WTC11 (cell line): ENCODE measurements at places on chromosomes 7 and 10. TPM values are rescaled to one million over a fixed set of nuclear protein-coding genes. Genes with fewer than 3 reads are reported as not detected.
A peak's percentile ranks its signal among the peaks of the same experiment; 100 is the strongest.

GRCh38 chr10:11684717-11685645 is 57.2 kb upstream of the ECHDC3 start:
- H3K4me3 ChIP-seq, result no peak overlapping the region
- no peak overlapping the region; the same call in 1 of the 2 replicates for H3K27ac ChIP-seq
- no peaks in the 10 kb centered on the region for H3K36me3 ChIP-seq
- H3K27me3 ChIP-seq, result no peaks in the 10 kb centered on the region

DNA sequence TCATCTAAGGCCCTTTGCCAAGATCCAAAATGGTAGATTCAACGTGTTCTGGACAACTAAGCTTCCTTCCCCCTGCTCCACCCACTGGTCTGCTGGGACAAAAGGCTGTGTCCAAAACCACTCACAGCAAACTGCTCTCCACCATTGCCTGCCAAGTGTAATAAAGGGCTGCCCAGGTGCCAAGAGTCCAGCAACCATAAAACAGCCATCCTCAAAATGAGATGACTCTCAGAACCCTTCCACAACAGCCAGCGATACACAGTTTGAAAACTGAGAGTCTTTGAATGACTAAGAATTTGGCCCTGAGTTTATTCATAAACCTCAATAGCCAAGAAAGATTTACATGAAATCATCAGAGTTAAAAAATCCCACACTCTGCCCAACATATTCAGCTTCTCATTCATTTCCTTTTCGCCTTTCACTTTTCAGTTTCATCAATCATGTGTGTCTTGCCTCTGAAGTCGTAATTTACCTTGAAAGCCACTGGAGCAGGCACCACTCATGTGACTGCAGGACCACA is 658.1 kb upstream of the MGMT start:
- H3K4me1 ChIP-seq, result peaks cover 14% of the 10 kb centered on the region
- H3K36me3 ChIP-seq, result no peaks in the 10 kb centered on the region
- H3K4me3 ChIP-seq, result no peak overlapping the region
- H3K27me3 ChIP-seq, result peaks cover 3% of the 10 kb centered on the region
- no peak for DNase-seq

GRCh38 chr7:69868921-69869320 is 270.6 kb downstream of the AUTS2 start:
- H3K27ac ChIP-seq, result no peak overlapping the region
- no peaks in the 10 kb centered on the region for H3K36me3 ChIP-seq
- H3K27me3 ChIP-seq, result no peaks in the 10 kb centered on the region; the same call in 1 of the 2 replicates
- H3K4me3 ChIP-seq, result no peak overlapping the region

GRCh38 chr10:131657985-131658330 is 242.8 kb upstream of the PPP2R2D start:
- H3K36me3 ChIP-seq, result peaks cover 11% of the 10 kb centered on the region; the same call in 1 of the 2 replicates
- H3K27me3 ChIP-seq, result peaks cover 7% of the 10 kb centered on the region
- H3K4me1 ChIP-seq, result peaks cover 28% of the 10 kb centered on the region
- no peak overlapping the region for H3K27ac ChIP-seq
- DNase-seq, result peak; percentile 0
- no peak overlapping the region for H3K4me3 ChIP-seq

GRCh38 chr10:116043861-116044260 is 229.1 kb downstream of the GFRA1 start:
- H3K4me1 ChIP-seq, result peaks cover 4% of the 10 kb centered on the region; the same call in 1 of the 2 replicates
- H3K36me3 ChIP-seq, result no peaks in the 10 kb centered on the region
- H3K4me3 ChIP-seq, result no peak overlapping the region

GRCh38 chr10:49579621-49580020 is 30.5 kb upstream of the SLC18A3 start:
- no peak overlapping the region for H3K27ac ChIP-seq
- DNase-seq, result no peak
- H3K36me3 ChIP-seq, result no peaks in the 10 kb centered on the region
- no peak overlapping the region for H3K4me3 ChIP-seq

DNA sequence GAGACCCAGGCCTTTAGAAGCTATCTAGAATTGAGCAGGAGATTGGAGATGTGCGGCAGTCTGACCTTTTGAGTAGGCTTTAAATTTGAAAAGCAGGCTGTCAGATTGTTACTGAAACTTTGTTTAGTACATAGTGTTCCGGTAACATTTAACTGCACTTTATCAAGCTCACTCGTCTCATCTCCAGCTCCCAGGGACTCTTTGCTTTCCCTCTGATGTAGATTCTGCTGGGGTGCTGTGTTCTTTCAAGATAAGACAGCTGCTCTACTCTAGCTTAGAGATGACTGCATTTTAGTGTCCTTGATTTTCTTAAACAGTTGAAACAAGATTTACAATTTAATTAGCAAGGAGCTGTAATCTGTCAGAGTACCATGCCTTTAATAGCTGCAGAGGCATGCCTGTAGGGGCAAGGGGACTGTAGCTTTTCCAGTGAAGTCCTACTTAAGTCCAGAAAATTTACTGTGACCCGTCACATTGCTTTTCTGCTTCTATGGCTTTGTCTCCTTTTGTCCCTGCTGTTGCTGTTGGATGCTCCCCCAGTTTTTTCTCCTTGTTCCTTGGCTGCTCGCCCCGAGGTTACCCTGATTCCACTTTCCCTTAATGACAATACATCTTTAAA is 56.4 kb upstream of the MTPN start:
- H3K36me3 ChIP-seq, result peaks cover 7% of the 10 kb centered on the region
- no peaks in the 10 kb centered on the region for H3K27me3 ChIP-seq
- no peak overlapping the region for H3K4me3 ChIP-seq
- no peak for DNase-seq
- H3K4me1 ChIP-seq, result peaks cover 11% of the 10 kb centered on the region

GRCh38 chr7:151083071-151083823 is at the start of gene TMUB1:
Gene TMUB1 (minus strand): TSS chr7:151083493. CDS start chr7:151082563, 930 bp downstream.
- peak within 1 kb of the TSS; percentile 63; the same call in 1 of the 2 replicates for H3K27ac ChIP-seq
- H3K36me3 ChIP-seq, result no peaks in the 10 kb centered on the region
- peaks cover 36% of the 10 kb centered on the region for H3K4me1 ChIP-seq
- peaks cover 9% of the 10 kb centered on the region for H3K27me3 ChIP-seq

DNA sequence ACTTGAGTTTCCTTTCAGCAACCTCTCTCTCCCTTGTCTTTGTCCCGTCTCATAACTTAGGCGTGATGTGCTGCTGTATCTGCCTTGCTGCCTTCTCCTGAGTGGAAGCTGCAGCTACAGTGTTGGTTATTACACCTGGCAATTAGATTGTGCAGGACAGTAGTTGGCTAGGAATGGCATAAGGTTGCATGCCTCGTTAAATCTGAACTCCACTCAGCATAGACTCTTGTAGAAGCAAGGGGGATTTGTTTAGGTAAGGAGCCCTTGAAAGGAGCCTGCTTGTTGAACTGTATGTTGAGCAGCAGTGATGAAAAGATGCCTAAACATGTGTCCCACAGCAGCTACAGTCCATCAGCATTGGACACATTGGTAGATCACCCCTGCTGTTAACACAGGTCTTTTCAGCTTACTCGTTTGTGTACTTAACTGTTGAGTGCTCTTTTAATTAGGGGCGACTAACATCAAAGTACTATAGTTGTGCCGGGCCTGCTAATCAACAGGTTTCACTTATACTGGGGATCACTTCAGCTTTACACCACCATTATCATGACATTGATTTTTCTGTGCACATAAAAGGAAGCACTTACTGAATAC is 225.0 kb downstream of the AUTS2 start:
- H3K4me1 ChIP-seq, result peaks cover 50% of the 10 kb centered on the region
- no peak overlapping the region for H3K4me3 ChIP-seq
- peaks cover 39% of the 10 kb centered on the region for H3K27me3 ChIP-seq
- H3K27ac ChIP-seq, result no peak overlapping the region
- DNase-seq, result no peak

DNA sequence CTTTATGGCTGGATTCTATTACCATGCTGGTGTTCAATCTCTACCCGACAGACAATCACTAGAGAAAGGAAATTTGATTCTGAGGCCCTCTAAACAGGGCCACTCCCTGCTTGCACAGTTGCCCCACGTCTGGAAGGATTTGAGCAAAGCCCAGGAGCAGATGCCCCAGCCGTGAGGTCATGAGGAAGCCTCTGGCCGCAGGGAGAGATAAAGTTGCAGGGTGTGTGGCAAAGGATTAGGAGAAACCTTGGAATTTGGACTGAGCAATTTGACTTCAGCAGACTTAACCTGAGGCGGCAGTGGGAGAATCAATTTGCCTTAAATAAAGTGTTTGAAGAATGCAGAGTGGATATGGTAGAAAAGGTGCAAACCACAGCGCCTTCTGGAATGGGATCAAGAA is 40.2 kb upstream of the KLF6 start:
- no peak for DNase-seq
- no peak overlapping the region for H3K27ac ChIP-seq
- H3K36me3 ChIP-seq, result no peaks in the 10 kb centered on the region

GRCh38 chr7:143416565-143417149 is 8.0 kb upstream of the EPHA1 start:
- H3K36me3 ChIP-seq, result peaks cover 29% of the 10 kb centered on the region
- no peak overlapping the region for H3K4me3 ChIP-seq
- H3K4me1 ChIP-seq, result peaks cover 70% of the 10 kb centered on the region
- no peak overlapping the region for H3K27ac ChIP-seq
- H3K27me3 ChIP-seq, result no peaks in the 10 kb centered on the region

DNA sequence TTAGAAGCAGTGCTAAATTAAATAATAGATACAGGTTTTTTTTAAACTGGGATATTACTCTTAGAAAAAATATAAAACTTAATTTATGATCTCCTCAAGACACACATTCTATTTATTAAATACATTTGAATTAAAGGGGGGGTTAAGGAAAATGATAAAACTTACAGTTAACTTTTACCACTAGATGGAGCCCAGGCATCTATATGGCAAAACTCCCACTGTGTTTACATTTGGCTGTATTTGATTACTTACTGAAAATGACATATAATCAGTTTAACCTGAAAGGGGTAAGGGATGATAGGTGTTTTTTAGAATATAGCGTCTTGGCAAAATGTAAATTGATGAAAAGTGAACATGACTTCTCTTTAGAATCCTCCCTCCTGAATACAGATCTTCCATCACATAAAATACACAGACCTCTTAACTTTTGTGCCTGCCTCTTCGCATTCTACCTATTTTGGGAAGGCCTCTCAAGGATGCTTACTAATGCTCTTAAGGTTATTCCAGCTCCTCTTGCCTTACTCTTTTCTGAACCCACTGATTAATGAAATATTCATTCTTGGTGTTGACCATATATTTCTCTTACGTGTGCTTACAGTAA is 235.7 kb downstream of the AGMO start:
- H3K27me3 ChIP-seq, result no peaks in the 10 kb centered on the region
- no peak overlapping the region for H3K4me3 ChIP-seq
- H3K27ac ChIP-seq, result no peak overlapping the region
- H3K4me1 ChIP-seq, result peaks cover 12% of the 10 kb centered on the region
- 0 out of 2 replicates have a peak, but pooled peaks cover 7% of the 10 kb centered on the region for H3K36me3 ChIP-seq
- DNase-seq, result no peak

DNA sequence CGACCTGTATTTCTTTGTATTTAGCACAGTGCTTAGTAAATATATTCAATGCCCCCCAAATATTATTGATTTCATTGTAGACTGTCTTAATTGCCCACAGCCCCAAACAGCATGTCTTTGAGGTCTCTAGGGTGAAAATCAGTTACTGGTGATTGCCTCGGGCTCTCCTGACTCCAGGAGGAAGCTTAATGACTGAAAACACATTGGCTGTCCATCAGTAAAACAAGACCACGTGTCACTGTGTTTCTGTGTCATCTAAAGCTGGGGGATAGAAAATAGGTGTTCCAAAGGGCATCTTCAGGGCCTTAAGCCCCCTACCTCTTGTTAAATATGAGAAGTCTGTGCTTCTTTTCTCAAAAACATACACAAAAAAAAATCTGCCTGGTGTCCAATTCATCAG is 67.9 kb downstream of the CACNA2D1 start:
- H3K36me3 ChIP-seq, result no peaks in the 10 kb centered on the region
- DNase-seq, result no peak
- H3K4me1 ChIP-seq, result peaks cover 30% of the 10 kb centered on the region
- no peak overlapping the region for H3K4me3 ChIP-seq

GRCh38 chr10:99685597-99685967 is 26.3 kb downstream of the ENTPD7 start:
- H3K27me3 ChIP-seq, result no peaks in the 10 kb centered on the region
- H3K36me3 ChIP-seq, result no peaks in the 10 kb centered on the region
- no peak overlapping the region for H3K4me3 ChIP-seq
- no peak for DNase-seq

GRCh38 chr7:74115326-74115725 is 31.7 kb downstream of the LIMK1 start:
- no peak overlapping the region for H3K4me3 ChIP-seq
- H3K4me1 ChIP-seq, result no peaks in the 10 kb centered on the region
- peak; percentile 75 for DNase-seq
- H3K27ac ChIP-seq, result no peak overlapping the region
- peaks cover 34% of the 10 kb centered on the region for H3K36me3 ChIP-seq
- peaks cover 3% of the 10 kb centered on the region; the same call in 1 of the 2 replicates for H3K27me3 ChIP-seq

- DNase-seq, result no peak
- H3K4me3 ChIP-seq, result no peak overlapping the region
- peaks cover 4% of the 10 kb centered on the region; the same call in 1 of the 2 replicates for H3K27me3 ChIP-seq
- H3K36me3 ChIP-seq, result peaks cover 16% of the 10 kb centered on the region
- peaks cover 8% of the 10 kb centered on the region for H3K4me1 ChIP-seq
Observed at GRCh38 chr7:155032978-155033377, 30.1 kb upstream of the PAXIP1 start.

GRCh38 chr10:15387021-15387420 is 15.9 kb upstream of the FAM171A1 start:
- no peak overlapping the region for H3K4me3 ChIP-seq
- DNase-seq, result no peak
- 0 out of 2 replicates have a peak, but pooled peaks cover 3% of the 10 kb centered on the region for H3K27me3 ChIP-seq
- H3K4me1 ChIP-seq, result peaks cover 7% of the 10 kb centered on the region
- no peaks in the 10 kb centered on the region for H3K36me3 ChIP-seq
- no peak overlapping the region for H3K27ac ChIP-seq

GRCh38 chr10:51596695-51597094 is 102.7 kb downstream of the CSTF2T start:
- H3K36me3 ChIP-seq, result no peaks in the 10 kb centered on the region
- no peak overlapping the region for H3K4me3 ChIP-seq
- H3K27me3 ChIP-seq, result no peaks in the 10 kb centered on the region
- DNase-seq, result no peak
- peaks cover 11% of the 10 kb centered on the region; the same call in 1 of the 2 replicates for H3K4me1 ChIP-seq

GRCh38 chr7:8433477-8434289 is at the start of gene NXPH1:
Gene NXPH1 (plus strand): TSS chr7:8433609.
- no peak within 1 kb of the TSS for H3K27ac ChIP-seq
- peak within 1 kb of the TSS; percentile 76 for H3K4me3 ChIP-seq
- peaks cover 91% of the 10 kb centered on the region for H3K27me3 ChIP-seq
- no peaks in the 10 kb centered on the region for H3K36me3 ChIP-seq

Gene FAM25G
- total RNA-seq, result not detected in 3 replicates

Gene CRHR2
- total RNA-seq, result 0.09 to 0.25 TPM (median 0.22 TPM) in 3 replicates

Gene TMEM236
- total RNA-seq, result 0.04 TPM in 1 of 3 replicates, not detected in the others

Gene PAX4
- total RNA-seq, result not detected in 3 replicates

Gene SPOCK2
- total RNA-seq, result 4.0 to 4.7 TPM (median 4.1 TPM) in 3 replicates

Gene FLNC
- 6.3 to 8.0 TPM (median 6.8 TPM) in 3 replicates for total RNA-seq

Gene RPEL1
- 0.09 TPM in 1 of 3 replicates, not detected in the others for total RNA-seq

Gene XRCC2
- 21.2 to 25.4 TPM (median 21.7 TPM) in 3 replicates for total RNA-seq

Gene TAS2R5
- 0.90 to 1.8 TPM (median 1.4 TPM) in 3 replicates for total RNA-seq

Gene CCL26
- total RNA-seq, result 9.8 to 19.5 TPM (median 18.5 TPM) in 3 replicates

Gene IGFBP3
- 2.9 to 4.9 TPM (median 4.3 TPM) in 3 replicates for total RNA-seq

Gene GPC2
- 52.1 to 63.9 TPM (median 63.0 TPM) in 3 replicates for total RNA-seq

Gene NUDT5
- 107 to 119 TPM (median 109 TPM) in 3 replicates for total RNA-seq

Gene ZNF722
- total RNA-seq, result not detected in 3 replicates

Gene CALHM3
- 0.13 to 0.18 TPM (median 0.16 TPM) in 3 replicates for total RNA-seq
